ENCODE measurements at places on chromosomes 4 and X. TPM values are rescaled to one million over a fixed set of nuclear protein-coding genes. Genes with fewer than 3 reads are reported as not detected.

GRCh38 chr4:28774344-28774743 is 1913.7 kb downstream of the STIM2 start:
- peak; percentile 2 for DNase-seq

DNA sequence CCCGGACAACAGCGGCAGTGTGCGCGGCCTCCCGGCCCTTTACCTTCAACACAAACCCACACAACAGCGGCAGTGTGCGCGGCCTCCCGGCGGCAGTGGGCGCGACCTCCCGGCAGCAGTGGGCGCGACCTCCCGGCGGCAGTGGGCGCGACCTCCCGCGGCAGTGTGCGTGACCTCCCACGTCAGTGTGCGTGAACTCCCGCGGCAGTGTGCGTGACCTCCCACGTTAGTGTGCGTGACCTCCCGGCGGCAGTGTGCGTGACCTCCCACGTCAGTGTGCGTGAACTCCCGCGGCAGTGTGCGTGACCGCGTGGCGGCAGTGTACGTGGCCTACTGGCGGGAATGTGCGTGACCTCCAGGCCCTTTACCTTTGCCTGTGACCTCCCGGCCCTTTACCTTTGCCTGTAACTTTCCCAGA is 576.6 kb upstream of the FRG1 start:
- DNase-seq: no peak

DNA sequence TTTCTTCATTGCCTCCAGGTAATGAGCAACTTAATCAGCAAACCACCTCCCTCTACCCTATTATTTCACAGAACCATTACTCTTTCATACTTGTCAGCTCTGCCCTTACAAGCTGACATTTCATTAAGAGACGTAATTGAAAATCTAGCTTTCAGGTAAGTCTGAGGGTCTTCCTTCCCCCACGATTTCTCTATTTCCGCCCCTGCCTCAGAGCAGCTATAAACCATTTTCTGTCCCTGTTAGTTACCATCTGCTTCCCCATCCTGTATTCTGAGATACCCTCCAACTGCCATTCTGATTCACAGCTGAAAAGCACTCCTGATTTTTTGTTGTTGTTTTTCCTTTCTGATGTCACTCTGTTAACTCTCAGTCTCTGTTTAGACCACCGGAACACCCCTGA is 37.1 kb downstream of the SH3RF1 start:
- no peak for DNase-seq

DNA sequence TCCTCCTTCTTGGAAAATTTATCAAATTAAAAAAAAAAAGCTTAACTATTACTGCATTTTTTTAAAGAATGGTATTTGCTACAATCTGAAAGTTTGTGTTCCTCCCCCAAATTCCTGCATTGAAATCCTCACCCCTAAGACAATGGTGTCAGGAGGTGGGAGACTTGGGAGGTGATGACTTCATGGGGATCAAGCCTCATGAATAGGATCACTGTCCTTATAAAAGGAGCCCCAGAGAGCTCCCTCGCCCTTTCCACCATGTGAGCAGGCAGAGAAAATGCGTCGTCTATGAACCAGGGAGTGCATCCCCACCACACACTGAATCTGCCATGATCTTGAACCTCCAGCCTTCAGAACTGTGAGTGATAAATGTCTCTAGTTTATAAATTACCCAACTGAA is 38.0 kb downstream of the DHRSX start:
- no peak for DNase-seq

GRCh38 chr4:152328582-152328981 is 207.3 kb downstream of the FBXW7 start:
- DNase-seq: peak; percentile 27

- DNase-seq: peak; percentile 52
These were observed 474.0 kb upstream of the NDST3 start for GRCh38 chr4:117560329-117560728.

GRCh38 chr4:38529189-38530115 is 134.5 kb upstream of the KLF3 start:
- peak; percentile 61 for DNase-seq

GRCh38 chr4:10535912-10536311 is 78.7 kb upstream of the ZNF518B start:
- no peak for DNase-seq

- peak; percentile 73 for DNase-seq
These were observed 24.3 kb downstream of the SMIM20 start for GRCh38 chr4:25938366-25938765.

The TRAPPC2 gene
- polyA plus RNA-seq: 8.8 TPM

The TEX13B gene
- not detected for polyA plus RNA-seq

DNA sequence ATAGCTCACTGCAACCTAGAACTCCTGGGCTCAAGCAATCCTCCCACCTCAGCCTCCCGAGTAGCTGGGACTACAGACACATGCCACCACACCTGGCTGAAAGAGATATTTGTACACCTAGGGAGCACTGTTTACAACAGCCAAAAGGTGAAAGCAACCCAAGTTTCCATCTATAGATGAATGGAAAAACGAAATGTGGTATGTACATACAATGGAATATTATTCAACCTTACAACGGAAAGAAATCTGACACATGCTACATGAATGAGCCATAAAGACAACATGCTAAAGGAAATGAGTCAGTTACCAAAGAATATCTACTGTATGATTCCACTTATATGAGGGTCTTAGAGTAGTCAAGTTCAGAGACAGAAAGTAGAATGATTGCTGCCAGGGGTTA is 52.2 kb downstream of the ABCG2 start:
- DNase-seq: no peak

DNA sequence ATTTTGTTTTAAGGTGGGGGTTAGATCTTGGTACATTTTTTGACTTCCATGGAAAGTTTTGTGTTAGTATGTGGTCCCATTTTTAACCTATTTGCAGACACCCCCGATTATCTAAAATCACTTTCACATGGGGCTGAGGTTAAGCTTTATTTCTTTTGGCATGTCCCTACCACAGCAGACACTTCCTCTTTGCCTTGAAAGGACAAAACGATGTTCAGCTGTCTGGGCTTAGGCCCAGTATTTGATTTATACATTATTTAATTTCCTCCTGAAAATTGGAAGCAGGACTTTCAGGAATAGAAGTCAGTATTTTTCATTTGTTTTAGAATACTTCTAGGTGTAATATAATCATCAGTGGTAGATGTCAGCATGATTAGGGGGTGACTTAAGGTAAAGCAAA is 112.4 kb upstream of the SPRY1 start:
- DNase-seq: peak; percentile 83
